Activated T-cell treated with anti-CD3 and anti-CD28 coated beads for 1 hour (primary cell): ENCODE measurements at places on chromosomes 2 and 18.

DNA sequence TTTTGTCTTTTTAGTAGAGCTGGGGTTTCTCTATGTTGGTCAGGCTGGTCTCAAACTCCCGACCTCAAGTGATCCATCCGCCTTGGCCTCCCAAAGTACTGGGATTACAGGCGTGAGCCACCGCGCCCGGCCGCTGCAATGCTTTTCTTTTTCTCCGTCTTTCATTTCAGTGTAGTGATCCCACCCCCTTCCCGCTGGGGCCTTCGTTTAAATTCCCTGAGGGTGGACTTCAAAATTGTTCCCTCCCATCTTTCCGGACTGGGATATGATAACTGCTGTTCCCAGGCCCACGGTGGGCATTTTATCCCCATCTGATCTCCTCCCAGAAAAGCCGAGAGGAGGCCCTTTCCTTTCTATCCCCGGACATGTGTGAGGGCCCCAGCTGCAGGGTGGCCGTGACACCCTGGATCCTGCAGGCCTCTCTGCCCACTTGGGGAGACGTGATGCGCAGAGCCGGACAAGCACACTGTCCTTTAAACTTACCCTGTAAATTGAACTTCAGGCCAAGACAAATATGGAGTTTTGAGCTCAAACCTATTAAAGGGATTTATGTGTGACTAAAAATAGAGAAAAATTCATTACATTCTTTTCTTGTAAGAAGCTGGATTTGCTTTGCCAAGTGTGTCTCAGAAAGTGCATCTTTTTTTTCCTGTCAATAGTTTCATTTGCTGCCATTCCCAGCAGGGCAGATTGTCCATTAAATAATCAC lies 54.5 kb upstream of the AFF3 start:
- DNase-seq, result no peak

GRCh38 chr18:26470011-26470637 lies 78.2 kb downstream of the KCTD1 start:
- no peak for DNase-seq

DNA sequence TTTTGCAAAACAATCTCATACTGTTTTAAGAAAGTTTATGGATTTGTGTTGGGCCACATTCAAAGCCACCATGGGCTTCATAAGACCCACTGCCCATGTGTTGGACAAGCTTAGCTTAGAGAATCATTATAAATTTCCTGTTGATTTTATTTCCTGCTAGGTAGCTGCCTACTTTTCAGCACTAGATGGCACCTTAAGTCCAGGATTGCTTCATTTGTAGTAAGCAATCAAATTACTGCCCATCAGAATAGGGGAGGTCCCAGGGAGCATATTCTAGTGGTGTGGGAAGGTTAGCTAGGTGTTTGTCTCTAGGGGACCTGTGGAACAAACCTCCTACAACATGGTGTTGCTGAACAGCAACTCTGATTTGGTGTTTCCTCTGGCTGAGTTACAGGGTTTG lies 11.0 kb upstream of the DCDC2C start:
- no peak for DNase-seq

DNA sequence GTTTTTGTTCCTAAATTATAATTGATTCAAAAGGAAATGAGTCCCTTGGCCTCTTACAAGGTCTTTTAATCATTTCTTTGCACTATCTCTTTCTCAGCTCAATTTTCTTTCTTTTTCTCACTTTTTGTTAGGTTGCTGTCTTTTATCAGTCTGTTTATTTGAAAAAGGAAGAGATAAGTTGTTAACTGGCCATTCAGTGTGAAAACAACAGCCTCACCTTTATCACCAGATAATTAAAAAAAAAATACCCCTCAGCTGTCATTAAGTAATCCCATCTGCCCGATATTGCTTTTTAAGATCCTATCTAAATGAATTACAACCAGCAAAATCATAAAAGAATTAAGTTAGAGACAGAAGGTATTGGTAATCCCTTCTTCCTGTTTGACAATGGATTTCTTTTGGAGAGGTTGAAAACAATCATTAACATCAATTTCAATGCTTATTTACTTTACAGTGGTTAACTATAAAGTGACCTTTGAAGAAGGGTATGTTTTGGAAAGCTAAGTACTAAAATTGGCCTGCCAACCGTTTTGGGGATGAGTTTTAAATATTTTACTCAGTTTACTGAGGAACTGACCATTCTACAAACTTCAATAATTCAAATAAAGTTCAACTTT lies 104.9 kb downstream of the TGIF1 start:
- no peak for DNase-seq

- DNase-seq, result no peak
Measured at GRCh38 chr2:128451084-128452023, 132.7 kb upstream of the HS6ST1 start.

- DNase-seq, result no peak
Measured at GRCh38 chr2:239202836-239203235, 198.0 kb downstream of the HDAC4 start.

- no peak for DNase-seq
Measured at GRCh38 chr18:6948281-6949055, 169.1 kb downstream of the LAMA1 start.

- no peak for DNase-seq
Measured at GRCh38 chr2:19352946-19353720, 5.3 kb downstream of the OSR1 start.

GRCh38 chr2:220512419-220512818 lies 885.0 kb downstream of the SLC4A3 start:
- no peak for DNase-seq

- no peak for DNase-seq
Measured at GRCh38 chr2:240704651-240705050, 13.0 kb downstream of the AQP12A start.
